ENCODE measurements at places on chromosomes 4 and X. TPM values are rescaled to one million over a fixed set of nuclear protein-coding genes. Genes with fewer than 3 reads are reported as not detected.

Gene GAGE1
- not detected for total RNA-seq

DNA sequence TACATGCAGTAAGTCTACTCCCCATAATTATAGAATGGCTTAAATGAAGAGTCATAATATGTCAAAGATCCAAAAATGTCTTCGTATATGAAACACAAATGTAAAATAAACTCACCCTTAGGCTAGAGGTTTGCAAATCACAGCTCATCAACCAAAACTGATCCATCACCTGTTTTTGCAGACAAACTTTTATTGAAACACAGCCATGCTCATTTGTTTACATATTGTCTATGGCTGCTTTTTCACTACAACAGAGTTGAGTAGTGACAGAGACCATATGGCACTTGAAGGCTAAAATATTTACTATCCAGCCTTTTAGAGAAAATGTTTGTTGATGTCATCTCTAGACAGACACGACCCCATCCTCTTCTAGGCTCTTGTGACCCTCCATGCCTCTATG, 64.5 kb upstream of the GEMIN8 start:
- DNase-seq, result no peak
- peaks cover 4% of the 10 kb centered on the region for H3K27me3 ChIP-seq
- H3K4me3 ChIP-seq, result no peak overlapping the region

DNA sequence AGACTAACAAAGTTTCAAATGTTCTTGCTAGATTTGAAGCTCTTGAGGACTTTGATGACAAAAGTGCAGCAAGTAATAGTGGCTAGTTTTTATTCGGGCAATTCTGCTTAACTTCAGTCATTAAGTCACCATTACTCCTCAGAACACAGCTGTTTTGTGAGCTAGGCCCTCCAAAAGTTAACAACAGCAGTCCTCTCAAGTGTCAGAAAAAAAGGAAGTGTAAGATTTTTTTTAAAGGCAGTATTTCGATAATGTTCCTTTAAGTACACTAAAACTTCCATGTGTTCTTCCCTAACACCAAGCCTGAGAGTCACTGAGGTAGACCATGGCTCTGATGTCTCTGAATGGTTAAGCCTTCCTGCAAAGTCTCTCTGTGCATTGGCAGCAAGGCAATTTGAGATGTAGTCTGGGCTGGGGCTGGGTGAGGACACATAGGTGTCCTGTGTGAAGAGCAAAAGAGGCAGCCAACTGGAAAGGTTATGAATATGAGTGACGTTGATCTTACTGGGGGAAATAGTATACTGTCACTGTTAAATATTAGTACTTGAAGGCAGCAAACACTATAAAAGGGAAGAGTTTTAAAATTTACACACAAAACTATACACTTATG, 174.0 kb upstream of the MAP3K15 start:
- no peaks in the 10 kb centered on the region for H3K27me3 ChIP-seq
- H3K36me3 ChIP-seq, result no peaks in the 10 kb centered on the region
- no peak overlapping the region for H3K27ac ChIP-seq
- DNase-seq, result no peak

GRCh38 chrX:121639781-121640180, 592.4 kb downstream of the GLUD2 start:
- H3K36me3 ChIP-seq, result no peaks in the 10 kb centered on the region
- H3K4me3 ChIP-seq, result no peak overlapping the region
- no peak for DNase-seq

Gene MAGEA4
- not detected for total RNA-seq

Gene KIT
- total RNA-seq, result 0.87 TPM

Gene SPIN4
- total RNA-seq, result 2.4 TPM

GRCh38 chrX:22037911-22038537, 5.9 kb downstream of the PHEX start:
- H3K36me3 ChIP-seq, result no peaks in the 10 kb centered on the region
- no peak overlapping the region for H3K27ac ChIP-seq
- no peaks in the 10 kb centered on the region for H3K4me1 ChIP-seq
- DNase-seq, result no peak
- H3K4me3 ChIP-seq, result no peak overlapping the region
- peaks cover 11% of the 10 kb centered on the region for H3K27me3 ChIP-seq

DNA sequence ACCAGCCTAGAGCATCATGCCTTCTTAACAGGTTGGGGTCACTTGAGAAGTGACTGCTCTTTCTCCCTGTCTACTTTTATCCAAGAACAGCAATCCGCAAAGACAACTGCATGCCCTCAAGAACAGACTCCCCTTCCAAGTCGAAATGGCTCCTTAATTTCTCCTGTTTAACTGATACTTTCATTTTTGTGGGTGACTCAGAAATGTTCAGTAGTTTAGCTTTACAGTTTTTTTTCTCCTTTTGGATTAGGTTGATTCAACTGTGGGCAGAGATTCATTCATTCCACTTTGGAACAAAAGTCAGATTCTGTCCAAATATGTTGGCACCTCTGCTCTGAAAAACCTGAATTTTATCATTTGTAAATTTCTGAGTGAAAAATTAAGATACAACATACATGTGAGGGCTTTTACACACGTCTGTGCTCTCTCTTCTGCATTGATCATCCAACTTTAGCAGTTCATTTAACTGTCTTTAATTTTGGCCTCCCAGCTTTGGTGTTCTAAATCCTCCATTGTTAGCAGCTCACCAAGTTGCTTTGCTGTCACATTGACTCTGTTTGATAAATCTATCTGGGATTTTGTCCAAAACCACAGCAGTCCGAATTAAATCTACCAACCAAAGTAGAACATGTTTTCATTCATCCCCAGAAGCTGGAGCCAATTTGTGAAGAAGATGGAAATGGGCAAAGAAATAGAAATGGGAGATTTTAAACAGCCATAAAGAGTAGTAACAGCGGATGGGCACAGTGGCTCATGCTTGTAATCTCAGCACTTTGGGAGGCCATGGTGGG, 50.0 kb downstream of the HOPX start:
- DNase-seq, result no peak
- H3K27ac ChIP-seq, result no peak overlapping the region
- H3K27me3 ChIP-seq, result no peaks in the 10 kb centered on the region

Gene NAA11
- not detected for total RNA-seq

- no peak overlapping the region for H3K4me3 ChIP-seq
- H3K4me1 ChIP-seq, result peaks cover 4% of the 10 kb centered on the region
- no peak for DNase-seq
- H3K27ac ChIP-seq, result no peak overlapping the region
Observed at GRCh38 chr4:173415092-173415491, 16.2 kb upstream of the SCRG1 start.

Gene FMR1NB
- not detected for total RNA-seq

Gene PALLD
- 9.7 TPM for total RNA-seq

- no peaks in the 10 kb centered on the region for H3K4me1 ChIP-seq
- H3K27ac ChIP-seq, result no peak overlapping the region
- no peak overlapping the region for H3K4me3 ChIP-seq
Observed at GRCh38 chrX:24347881-24348280, 12.6 kb upstream of the SUPT20HL1 start.

- no peaks in the 10 kb centered on the region for H3K27me3 ChIP-seq
- no peaks in the 10 kb centered on the region for H3K4me1 ChIP-seq
- H3K36me3 ChIP-seq, result no peaks in the 10 kb centered on the region
- H3K4me3 ChIP-seq, result no peak overlapping the region
Observed at GRCh38 chrX:51876441-51876840, 17.0 kb upstream of the MAGED1 start.

DNA sequence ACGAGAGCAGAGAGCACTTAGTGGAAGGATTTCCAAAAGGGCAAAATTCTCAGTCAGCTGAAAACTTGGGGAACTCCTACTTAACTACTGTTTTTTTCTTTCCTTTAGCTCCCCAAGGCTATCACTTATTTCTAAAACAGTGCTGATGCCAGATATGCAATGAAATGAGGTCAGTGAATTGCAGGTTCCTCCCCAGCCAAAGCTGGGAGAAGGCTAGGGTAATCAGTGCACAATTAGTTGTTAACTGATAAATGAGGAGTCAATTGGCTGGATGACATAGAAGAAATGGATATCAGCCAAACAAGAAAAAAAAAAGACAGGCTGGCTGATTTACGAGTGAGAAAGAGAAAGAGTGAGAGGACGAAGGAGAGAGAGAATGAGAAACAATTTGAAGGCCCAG, 195.6 kb downstream of the GPC3 start:
- no peaks in the 10 kb centered on the region for H3K36me3 ChIP-seq
- no peaks in the 10 kb centered on the region for H3K4me1 ChIP-seq
- no peak overlapping the region for H3K27ac ChIP-seq
- peaks cover 5% of the 10 kb centered on the region for H3K27me3 ChIP-seq
- no peak for DNase-seq

DNA sequence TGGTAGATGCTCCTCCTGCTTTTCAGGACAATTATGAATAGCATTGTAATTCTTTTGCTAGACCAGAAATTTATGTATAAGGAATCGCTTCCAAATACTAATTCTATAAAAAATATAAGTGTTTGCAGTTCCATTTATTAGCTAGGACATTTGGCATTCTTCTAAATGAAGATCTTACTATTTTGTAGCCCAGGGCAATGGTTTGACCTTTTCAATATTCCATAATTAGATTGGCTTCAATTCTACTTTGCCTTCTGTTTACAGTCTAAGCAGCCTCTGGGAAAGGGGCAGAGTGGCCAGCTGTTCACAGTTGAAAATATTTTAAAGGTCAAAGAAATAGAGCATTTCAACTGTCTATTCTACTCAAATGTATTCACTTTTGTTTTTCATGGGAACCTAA, 912.1 kb upstream of the GRIA3 start:
- no peaks in the 10 kb centered on the region for H3K36me3 ChIP-seq
- no peak overlapping the region for H3K4me3 ChIP-seq
- H3K27me3 ChIP-seq, result no peaks in the 10 kb centered on the region
- H3K27ac ChIP-seq, result no peak overlapping the region

- DNase-seq, result no peak
- H3K36me3 ChIP-seq, result no peaks in the 10 kb centered on the region
- H3K4me3 ChIP-seq, result no peak overlapping the region
- no peak overlapping the region for H3K27ac ChIP-seq
- peaks cover 5% of the 10 kb centered on the region for H3K4me1 ChIP-seq
Observed at GRCh38 chr4:22496165-22496813, 19.6 kb downstream of the ADGRA3 start.

- no peaks in the 10 kb centered on the region for H3K27me3 ChIP-seq
- no peaks in the 10 kb centered on the region for H3K36me3 ChIP-seq
- peak; percentile 15 for DNase-seq
- no peak overlapping the region for H3K27ac ChIP-seq
- no peaks in the 10 kb centered on the region for H3K4me1 ChIP-seq
Observed at GRCh38 chr4:2252530-2253091, 9.3 kb downstream of the MXD4 start.

DNA sequence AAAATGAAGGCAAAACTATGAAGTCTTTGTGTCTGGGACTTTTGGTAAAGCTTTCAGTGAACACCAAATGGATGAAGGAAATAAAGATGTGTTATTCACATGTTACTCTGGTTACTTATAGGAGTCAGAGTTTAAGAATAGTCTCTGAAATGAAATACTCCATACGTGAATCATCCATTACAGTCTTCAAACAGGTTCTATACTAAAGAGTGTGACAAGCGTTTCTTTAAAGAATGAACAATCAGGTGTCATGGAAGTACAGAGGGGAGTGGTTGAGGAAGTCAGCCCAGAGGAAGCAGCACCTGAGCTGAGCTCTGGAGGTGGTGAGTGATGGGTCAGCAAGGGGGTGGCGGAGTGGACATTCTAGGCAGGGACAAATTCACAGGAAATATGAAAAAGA, 41.8 kb upstream of the SORBS2 start:
- H3K27me3 ChIP-seq, result no peaks in the 10 kb centered on the region
- DNase-seq, result no peak
- no peak overlapping the region for H3K27ac ChIP-seq
- H3K36me3 ChIP-seq, result no peaks in the 10 kb centered on the region

- no peaks in the 10 kb centered on the region for H3K36me3 ChIP-seq
- H3K4me3 ChIP-seq, result no peak overlapping the region
- no peak overlapping the region for H3K27ac ChIP-seq
- H3K4me1 ChIP-seq, result no peaks in the 10 kb centered on the region
Observed at GRCh38 chrX:97756879-97757278, 873.2 kb downstream of the RPA4 start.

GRCh38 chr4:137851435-137851834, 319.1 kb upstream of the PCDH18 start:
- no peak overlapping the region for H3K27ac ChIP-seq
- no peaks in the 10 kb centered on the region for H3K36me3 ChIP-seq
- no peaks in the 10 kb centered on the region for H3K27me3 ChIP-seq

DNA sequence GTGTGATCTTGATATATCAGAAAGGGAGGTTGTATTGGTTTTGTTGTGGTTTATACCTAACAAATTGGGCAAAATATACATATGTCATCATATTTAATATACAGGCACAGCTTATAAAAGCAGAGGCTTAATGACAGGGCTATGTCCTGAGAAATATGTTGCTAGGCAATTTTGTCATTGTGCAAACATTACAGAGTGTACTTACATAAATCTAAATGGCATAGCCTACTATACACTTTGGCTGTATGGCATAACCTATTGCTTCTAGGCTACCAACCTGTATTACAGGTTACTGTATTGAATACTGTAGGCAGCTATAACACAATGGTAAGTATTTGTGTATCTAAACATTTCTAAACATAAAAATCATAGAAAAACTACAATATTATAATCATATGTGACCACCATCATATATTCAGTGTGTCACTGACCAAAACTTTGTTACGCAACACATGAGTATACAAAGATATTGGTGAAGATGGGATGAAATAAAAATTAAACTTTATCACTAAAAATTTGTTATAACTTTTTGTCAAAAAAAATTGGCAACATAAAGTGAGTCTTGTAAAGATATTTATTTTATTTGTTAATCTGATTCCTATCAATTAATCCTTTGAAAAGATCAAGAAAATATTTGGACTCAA, 414.0 kb upstream of the HS3ST1 start:
- no peak overlapping the region for H3K27ac ChIP-seq
- no peaks in the 10 kb centered on the region for H3K36me3 ChIP-seq
- no peaks in the 10 kb centered on the region for H3K27me3 ChIP-seq
- no peaks in the 10 kb centered on the region for H3K4me1 ChIP-seq
- no peak overlapping the region for H3K4me3 ChIP-seq
- no peak for DNase-seq

GRCh38 chr4:54066718-54067129, 2.3 kb upstream of the CHIC2 start:
- H3K27ac ChIP-seq, result peak overlapping the region; percentile 50
- no peak overlapping the region for H3K4me3 ChIP-seq
- no peaks in the 10 kb centered on the region for H3K36me3 ChIP-seq
- no peaks in the 10 kb centered on the region for H3K27me3 ChIP-seq
- no peak for DNase-seq

GRCh38 chr4:125392694-125393093, 77.9 kb downstream of the FAT4 start:
- H3K27me3 ChIP-seq, result no peaks in the 10 kb centered on the region
- H3K4me1 ChIP-seq, result no peaks in the 10 kb centered on the region
- no peak overlapping the region for H3K27ac ChIP-seq

DNA sequence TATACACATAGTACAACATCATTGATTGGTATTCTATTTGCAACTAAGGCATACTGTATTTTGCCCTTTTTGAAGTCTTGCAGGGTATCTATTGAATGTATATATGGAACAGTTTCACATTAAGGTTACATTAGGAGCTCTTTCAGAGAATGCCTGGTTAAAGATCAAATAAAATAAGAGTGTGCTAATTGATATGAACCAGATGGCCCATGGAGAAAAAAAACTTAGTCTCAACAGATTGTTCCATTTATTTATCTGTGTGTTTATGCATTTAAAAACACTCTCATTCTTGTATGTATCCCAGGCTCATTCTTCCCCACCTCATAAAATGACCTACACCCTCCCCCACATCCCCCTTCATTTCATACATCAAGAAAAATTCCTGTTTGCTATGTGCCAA, 35.2 kb upstream of the GRIA2 start:
- H3K27ac ChIP-seq, result no peak overlapping the region
- DNase-seq, result no peak
- H3K4me3 ChIP-seq, result no peak overlapping the region
- H3K27me3 ChIP-seq, result no peaks in the 10 kb centered on the region
- H3K4me1 ChIP-seq, result no peaks in the 10 kb centered on the region

GRCh38 chr4:54539500-54540029, 118.2 kb upstream of the KIT start:
- H3K4me1 ChIP-seq, result no peaks in the 10 kb centered on the region
- no peaks in the 10 kb centered on the region for H3K36me3 ChIP-seq
- DNase-seq, result peak; percentile 16

Measured in pancreas (tissue), 10 donors.